IMR-90 (cell line): ENCODE measurements at places on chromosomes 12 and 14. TPM values are rescaled to one million over a fixed set of nuclear protein-coding genes. Genes with fewer than 3 reads are reported as not detected.

The RNF41 gene
- total RNA-seq = 191 and 272 TPM in 2 replicates

The DGLUCY gene
- 8.6 and 13.3 TPM in 2 replicates for total RNA-seq

The ASPG gene
- not detected in 2 replicates for total RNA-seq

The RPGRIP1 gene
- total RNA-seq = not detected in 2 replicates

The ITPK1 gene
- total RNA-seq = 15.3 and 21.7 TPM in 2 replicates

The HAL gene
- total RNA-seq = under 0.01 and 0.56 TPM in 2 replicates

The LMNTD1 gene
- 4.3 and 4.7 TPM in 2 replicates for total RNA-seq

The GPR68 gene
- total RNA-seq = 0.28 and 0.72 TPM in 2 replicates

The KCNA1 gene
- not detected in 2 replicates for total RNA-seq

- peak; percentile 59 for DNase-seq
These were observed 15.9 kb upstream of the HHIPL1 start for GRCh38 chr14:99628887-99629618.

DNA sequence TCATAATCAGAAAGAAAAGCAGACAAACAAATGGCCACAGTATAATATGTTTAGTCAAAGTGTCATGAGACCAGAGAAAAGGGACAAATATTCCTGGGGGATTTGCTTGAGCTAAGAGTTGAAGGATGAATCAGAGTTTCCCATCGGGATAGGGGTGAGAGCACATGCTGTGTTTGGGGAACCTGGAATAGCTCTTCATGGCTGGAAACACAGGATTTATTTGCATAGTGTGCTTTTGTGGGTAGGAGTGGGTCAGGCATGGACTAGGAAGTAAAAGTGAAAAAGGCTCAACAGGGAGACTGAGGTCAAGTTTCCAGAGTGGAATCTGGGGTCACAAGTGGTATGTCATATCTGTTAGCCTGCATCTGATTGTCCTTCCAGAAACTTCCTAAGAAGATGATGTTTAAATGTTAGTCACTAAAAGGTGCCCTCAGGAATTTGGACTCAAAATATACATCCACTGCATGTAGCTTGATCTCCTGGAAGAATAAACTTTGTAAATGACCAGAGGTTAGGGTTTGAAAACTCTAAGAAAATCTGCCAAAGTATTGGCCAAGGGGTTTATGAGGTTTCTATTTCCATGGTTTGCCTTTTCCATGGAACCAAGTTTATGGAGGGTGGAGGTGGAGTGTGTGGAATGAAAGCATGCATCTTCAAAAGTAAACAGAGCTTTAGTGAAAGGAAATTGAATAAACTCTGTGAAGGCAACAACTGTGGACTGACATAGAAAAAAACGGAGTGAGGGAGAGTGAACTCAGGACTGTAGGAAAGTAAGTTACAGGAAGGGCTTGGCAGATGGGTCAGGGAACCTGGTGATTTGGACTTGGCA lies 344.6 kb downstream of the C12orf75 start:
- peak; percentile 24 for DNase-seq

DNA sequence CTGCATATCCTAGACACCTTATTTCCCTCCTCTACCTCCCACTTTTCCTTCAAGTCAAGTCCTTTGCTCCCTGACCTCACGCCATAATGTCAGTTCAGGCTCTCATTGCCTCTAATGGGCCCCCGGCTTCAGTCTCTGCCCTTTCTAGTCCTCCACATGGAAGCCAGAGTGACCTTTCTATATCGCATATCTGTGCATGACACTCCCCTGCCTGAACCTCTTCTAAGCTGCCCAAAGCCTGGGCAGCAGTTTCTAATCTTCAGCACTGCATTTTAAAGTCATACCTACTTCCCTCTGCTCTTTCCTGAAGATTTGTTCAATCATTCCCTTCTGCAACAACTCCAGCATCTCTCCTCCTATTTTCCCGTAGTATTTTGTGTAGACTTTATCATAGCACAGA lies 45.5 kb downstream of the ESR2 start:
- no peak for DNase-seq

GRCh38 chr12:124963211-124963610 lies 25.7 kb downstream of the DHX37 start:
- DNase-seq = no peak

DNA sequence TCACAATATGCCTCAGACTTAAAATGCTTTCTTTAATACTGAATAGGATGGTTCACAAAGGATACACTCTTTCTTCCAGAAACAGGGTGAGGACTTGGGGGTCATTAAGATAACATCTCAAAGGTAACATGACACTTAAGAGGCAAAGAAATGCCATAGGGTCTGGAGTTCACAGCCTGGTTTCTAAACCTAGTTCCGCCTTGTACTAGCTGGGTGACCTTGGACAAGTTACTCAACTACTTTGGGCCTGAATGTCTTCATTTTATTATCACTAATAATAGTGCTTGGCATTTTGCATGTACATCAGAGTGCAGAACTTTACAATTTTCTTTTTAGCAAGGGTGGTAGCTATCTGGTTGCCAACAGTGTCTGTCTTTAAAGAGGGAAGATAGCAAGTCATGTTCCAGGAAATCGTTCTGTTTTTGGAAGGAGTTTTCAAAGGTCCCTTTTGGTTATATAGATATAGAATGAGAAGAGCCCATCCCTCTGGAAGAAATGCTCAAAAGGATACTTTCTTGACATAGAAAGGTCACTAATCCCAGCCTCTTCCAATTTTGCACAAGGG lies 257.8 kb downstream of the NUAK1 start:
- no peak for DNase-seq

DNA sequence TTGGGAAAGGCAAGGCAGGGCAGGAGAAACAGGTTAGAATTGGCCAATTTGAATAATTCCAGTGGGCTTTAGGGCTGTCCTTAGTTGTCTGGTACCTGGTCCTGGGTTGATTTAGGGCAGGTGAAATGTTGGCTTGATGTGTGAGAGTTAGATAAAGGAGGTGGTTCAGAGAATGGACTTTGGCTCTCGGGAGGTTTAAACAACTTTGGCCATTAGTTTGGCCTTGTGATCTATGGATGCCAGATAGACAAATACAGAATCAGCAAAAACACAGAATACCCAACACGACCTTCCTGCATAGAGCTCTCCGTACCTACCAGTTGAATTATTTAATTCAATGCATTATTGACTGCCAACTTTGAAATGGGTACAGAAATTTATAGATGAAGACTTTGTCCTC lies 35.1 kb downstream of the SCN8A start:
- DNase-seq = no peak

GRCh38 chr12:34598352-34598827 lies 576.1 kb downstream of the ALG10 start:
- no peak for DNase-seq

- DNase-seq = no peak
These were observed 34.2 kb downstream of the DTX1 start for GRCh38 chr12:113090740-113091139.

- no peak for DNase-seq
These were observed 17.2 kb downstream of the DPF3 start for GRCh38 chr14:72876710-72877063.

GRCh38 chr12:52800259-52800917 lies 4.5 kb upstream of the KRT3 start:
- DNase-seq = no peak

- no peak for DNase-seq
These were observed 413 bp upstream of the TUBA1C start for GRCh38 chr12:49264466-49264872.

DNA sequence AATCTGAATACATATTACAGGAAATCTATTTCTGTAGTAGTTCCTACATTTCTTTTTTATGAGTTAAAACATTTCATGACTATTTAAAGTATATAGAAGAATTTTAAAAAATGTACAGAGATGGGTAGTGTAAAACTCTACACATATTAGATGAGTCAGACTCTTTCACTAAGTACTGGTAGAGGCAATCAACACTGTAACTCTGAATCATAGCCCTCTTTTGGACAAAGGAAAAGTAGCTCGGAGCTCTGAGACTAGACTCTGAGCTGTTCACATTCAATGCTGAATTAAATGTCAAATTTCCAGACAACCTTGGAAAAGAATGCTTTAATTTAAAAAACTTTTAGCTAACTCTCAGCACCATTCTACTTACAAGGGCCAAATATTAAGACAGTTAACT lies 3.4 kb downstream of the PTCSC3 start:
- DNase-seq = no peak

GRCh38 chr12:726281-727140 lies 25.9 kb upstream of the WNK1 start:
- peak; percentile 39 for DNase-seq

- DNase-seq = no peak
These were observed 8.9 kb upstream of the WNT5B start for GRCh38 chr12:1620092-1620491.

GRCh38 chr14:62322216-62322615 lies 560.0 kb downstream of the SNAPC1 start:
- DNase-seq = no peak

GRCh38 chr12:110348431-110349059 lies 55.0 kb downstream of the ANAPC7 start:
- no peak for DNase-seq

- no peak for DNase-seq
These were observed 33.5 kb downstream of the FZD10 start for GRCh38 chr12:130195776-130196175.

DNA sequence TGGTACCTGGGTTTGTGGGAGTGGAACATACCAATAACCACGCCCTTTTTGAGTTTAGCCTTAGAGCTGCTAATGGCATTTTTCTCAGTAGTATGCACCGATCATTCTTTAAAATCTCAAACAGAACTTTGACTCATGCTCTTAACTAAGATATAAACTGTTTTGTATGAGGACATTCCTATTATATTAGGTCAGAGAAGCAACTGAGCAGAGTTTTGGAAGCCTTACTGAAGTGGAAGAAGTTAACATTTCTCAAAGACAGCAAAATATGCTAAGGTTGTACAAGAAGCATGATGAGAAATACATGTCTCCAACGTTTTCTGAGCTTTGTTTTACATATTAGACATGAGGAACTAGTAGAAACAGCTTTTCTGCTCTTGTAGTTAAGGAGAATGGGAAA lies 819.2 kb downstream of the FSCB start:
- DNase-seq = peak; percentile 58
